IMR-90 (cell line): ENCODE measurements at places on chromosomes 13 and 19. TPM values are rescaled to one million over a fixed set of nuclear protein-coding genes. Genes with fewer than 3 reads are reported as not detected.

The CPB2 gene
- not detected in 2 replicates for total RNA-seq

The U2AF1L4 gene
- total RNA-seq, result 6.1 and 8.1 TPM in 2 replicates

The EDDM13 gene
- total RNA-seq, result not detected in 2 replicates

The SLC8A2 gene
- total RNA-seq, result not detected in 2 replicates

The FCGBP gene
- total RNA-seq, result under 0.01 TPM in 1 of 2 replicates, not detected in the other

The ZNF221 gene
- 10.3 and 10.6 TPM in 2 replicates for total RNA-seq

The ZNF763 gene
- total RNA-seq, result 0.56 and 0.90 TPM in 2 replicates

DNA sequence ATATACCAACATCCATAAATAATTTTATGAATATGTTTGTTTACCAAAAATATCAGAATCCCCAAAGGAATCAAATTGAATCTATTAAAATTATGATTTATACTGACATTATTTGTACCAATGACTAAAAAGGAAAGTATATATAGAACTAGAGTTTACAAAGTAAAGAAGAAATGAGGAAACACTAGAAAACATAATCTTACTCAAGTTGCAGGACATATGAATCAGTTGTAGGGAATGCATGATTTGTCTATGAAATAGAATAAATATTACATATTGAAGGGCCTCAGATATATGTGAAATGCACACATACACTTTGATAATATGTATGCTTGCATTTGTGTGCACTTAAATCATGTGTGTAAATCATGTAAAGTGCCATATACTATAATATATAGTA is 1466.4 kb downstream of the EFNB2 start:
- peak; percentile 32 for DNase-seq

- no peak for DNase-seq
Observed at GRCh38 chr19:18697680-18698079, 14.2 kb downstream of the CRTC1 start.

- DNase-seq, result no peak
Observed at GRCh38 chr19:53958823-53959757, 3.6 kb upstream of the CACNG8 start.
